ENCODE measurements at places on chromosomes 7 and 10.
A peak's percentile ranks its signal among the peaks of the same experiment; 100 is the strongest.

- no peak for DNase-seq
These were observed 53.8 kb downstream of the HGF start for GRCh38 chr7:81715984-81716588.

DNA sequence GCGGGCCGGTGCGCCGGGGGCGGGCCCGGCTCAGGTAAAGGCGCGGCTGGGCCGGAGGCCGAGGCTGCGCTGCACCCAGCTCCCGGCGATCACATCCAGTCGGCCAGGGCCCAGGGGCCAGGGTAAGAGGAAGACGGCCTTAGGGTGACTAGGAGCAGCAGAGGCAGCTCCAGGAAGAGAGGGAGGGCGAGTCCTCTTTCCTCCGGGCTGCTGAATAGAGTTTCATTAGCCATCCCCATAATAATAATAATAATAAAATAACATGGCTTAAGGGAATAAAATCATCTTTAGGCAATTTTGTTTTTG is 44.8 kb upstream of the CDK1 start:
- DNase-seq: no peak

DNA sequence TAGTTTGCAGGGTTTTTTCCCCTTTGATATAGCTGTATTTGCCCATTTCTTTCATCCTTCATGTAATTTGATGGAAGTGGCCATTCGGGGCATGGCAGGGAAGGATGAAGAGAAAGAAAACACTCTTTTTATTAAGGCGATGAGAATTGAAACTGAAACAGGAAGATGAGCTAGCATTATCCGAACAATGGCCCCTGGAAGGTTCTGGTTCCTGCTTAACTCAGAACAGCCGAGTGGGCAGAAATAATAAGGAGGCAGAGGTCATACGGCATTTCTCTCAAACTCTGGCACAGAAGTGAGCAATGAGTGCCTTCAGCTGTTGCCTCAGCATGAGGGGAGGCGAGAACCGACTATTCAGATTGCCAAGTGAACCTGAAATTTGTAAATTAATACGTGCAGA is 113.2 kb upstream of the MYO3A start:
- DNase-seq: no peak

DNA sequence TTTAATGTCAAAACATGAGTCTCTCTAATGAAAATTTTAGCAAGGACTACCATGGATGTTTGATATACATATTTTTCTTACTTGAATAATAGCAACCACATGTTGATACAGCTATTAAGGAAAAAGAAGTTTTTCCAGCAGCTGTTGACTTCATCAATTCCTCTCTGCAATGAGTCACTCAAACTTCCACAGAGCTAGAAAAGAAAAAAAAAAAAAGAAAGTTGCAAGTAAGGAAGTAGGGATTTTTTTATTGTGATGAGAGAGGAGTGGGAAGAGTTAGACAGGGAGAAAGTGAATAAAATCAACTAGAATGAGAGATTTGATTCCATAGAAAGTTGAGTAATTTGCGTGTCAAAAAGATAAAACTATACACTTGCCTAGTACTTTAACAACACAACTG is 46.2 kb downstream of the CAV1 start:
- DNase-seq: peak; percentile 85

DNA sequence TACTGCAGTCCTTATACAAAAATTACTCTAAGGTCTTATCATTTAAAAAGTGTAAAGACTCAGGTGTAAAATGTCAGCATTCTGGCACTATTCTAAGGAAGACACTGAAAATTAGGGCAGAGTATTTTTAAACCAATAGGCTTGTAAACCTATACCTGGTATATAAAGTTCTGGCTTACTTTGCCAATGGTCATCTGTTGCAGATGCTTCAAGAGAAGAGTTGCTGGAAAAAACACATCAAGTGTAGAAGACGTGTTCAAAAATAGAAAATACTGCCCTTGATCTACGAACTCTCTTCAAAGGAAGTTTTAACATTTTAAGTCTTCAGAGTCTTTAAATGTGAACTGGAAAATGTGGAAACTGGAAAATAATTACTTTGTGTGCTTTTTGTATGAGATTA is 23.9 kb downstream of the NT5C3A start:
- DNase-seq: no peak

All from muscle of back (tissue), 13 donors.